ENCODE measurements at places on chromosomes 2 and 18. TPM values are rescaled to one million over a fixed set of nuclear protein-coding genes. Genes with fewer than 3 reads are reported as not detected.

The UGT1A5 gene
- total RNA-seq = not detected

The DYSF gene
- 5.9 TPM for total RNA-seq

The TP53I3 gene
- total RNA-seq = 26.2 TPM

The DSG4 gene
- total RNA-seq = 0.68 TPM

The PHLPP1 gene
- 16.8 TPM for total RNA-seq

The RND3 gene
- total RNA-seq = 54.7 TPM

The SKA1 gene
- total RNA-seq = 2.6 TPM

The NT5DC4 gene
- 0.23 TPM for total RNA-seq

The RIT2 gene
- total RNA-seq = not detected

The SCYGR4 gene
- not detected for total RNA-seq

The STARD6 gene
- total RNA-seq = not detected

The MAP2 gene
- 18.8 TPM for total RNA-seq

The PRKAG3 gene
- total RNA-seq = 0.14 TPM

The TUBB8B gene
- total RNA-seq = 1.0 TPM

The ABCB6 gene
- total RNA-seq = 31.9 TPM
